ENCODE measurements at places on chromosomes 7 and 10. TPM values are rescaled to one million over a fixed set of nuclear protein-coding genes. Genes with fewer than 3 reads are reported as not detected.

GRCh38 chr7:44636926-44637325 lies 30.5 kb downstream of the OGDH start:
- no peak overlapping the region for H3K27ac ChIP-seq
- no peak overlapping the region for H3K4me3 ChIP-seq
- peaks cover 81% of the 10 kb centered on the region for H3K4me1 ChIP-seq

Gene DLX6
- total RNA-seq, result 1.8 TPM

Gene VWC2
- not detected for total RNA-seq

GRCh38 chr10:11831520-11831951 lies 8.4 kb downstream of the PROSER2 start:
- no peaks in the 10 kb centered on the region for H3K36me3 ChIP-seq
- H3K4me1 ChIP-seq, result no peaks in the 10 kb centered on the region
- H3K27me3 ChIP-seq, result no peaks in the 10 kb centered on the region
- DNase-seq, result no peak
- H3K27ac ChIP-seq, result no peak overlapping the region
- H3K4me3 ChIP-seq, result no peak overlapping the region

DNA sequence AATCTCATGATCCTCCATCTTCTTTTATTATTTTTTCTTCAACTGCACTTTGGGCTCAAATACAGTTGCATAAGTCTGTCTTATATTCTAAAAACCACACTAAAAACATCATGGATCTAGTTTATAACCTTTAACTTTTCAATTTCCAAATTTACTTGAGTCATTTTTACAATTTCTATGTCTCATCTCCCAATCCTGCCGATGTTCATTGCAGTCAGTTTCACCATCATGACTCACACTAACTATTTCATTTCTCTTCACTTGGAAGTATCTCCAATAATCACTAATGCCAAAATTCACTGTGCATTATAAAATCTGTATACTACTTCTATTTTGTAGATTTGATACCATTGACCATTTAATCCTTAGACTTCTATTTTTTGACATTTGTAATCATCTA lies 806.9 kb upstream of the SORCS1 start:
- no peaks in the 10 kb centered on the region for H3K27me3 ChIP-seq
- no peak for DNase-seq
- H3K4me3 ChIP-seq, result no peak overlapping the region
- H3K4me1 ChIP-seq, result no peaks in the 10 kb centered on the region
- no peaks in the 10 kb centered on the region for H3K36me3 ChIP-seq

- no peak overlapping the region for H3K27ac ChIP-seq
- H3K36me3 ChIP-seq, result no peaks in the 10 kb centered on the region
- H3K4me3 ChIP-seq, result no peak overlapping the region
- no peak for DNase-seq
- H3K27me3 ChIP-seq, result no peaks in the 10 kb centered on the region
Measured at GRCh38 chr10:129909531-129910256, 54.4 kb downstream of the EBF3 start.

Gene PNLIPRP2
- total RNA-seq, result not detected

- peaks cover 65% of the 10 kb centered on the region for H3K36me3 ChIP-seq
- H3K4me3 ChIP-seq, result no peak overlapping the region
- no peaks in the 10 kb centered on the region for H3K27me3 ChIP-seq
- no peak overlapping the region for H3K27ac ChIP-seq
Measured at GRCh38 chr7:5758286-5758685, 23.2 kb downstream of the RNF216 start.

GRCh38 chr10:79137826-79138225 lies 69.1 kb downstream of the ZMIZ1 start:
- H3K4me3 ChIP-seq, result no peak overlapping the region
- no peak for DNase-seq
- H3K27ac ChIP-seq, result peak overlapping the region; percentile 19
- no peaks in the 10 kb centered on the region for H3K27me3 ChIP-seq
- peaks cover 89% of the 10 kb centered on the region for H3K36me3 ChIP-seq

GRCh38 chr10:126392469-126392868 lies 4.2 kb upstream of the ADAM12 start:
- no peaks in the 10 kb centered on the region for H3K36me3 ChIP-seq
- peaks cover 19% of the 10 kb centered on the region for H3K4me1 ChIP-seq
- H3K27me3 ChIP-seq, result no peaks in the 10 kb centered on the region
- no peak for DNase-seq
- H3K27ac ChIP-seq, result no peak overlapping the region

GRCh38 chr10:78356291-78356900 lies 322.7 kb downstream of the RPS24 start:
- H3K27me3 ChIP-seq, result no peaks in the 10 kb centered on the region
- H3K27ac ChIP-seq, result no peak overlapping the region
- no peak for DNase-seq
- H3K4me3 ChIP-seq, result no peak overlapping the region
- no peaks in the 10 kb centered on the region for H3K4me1 ChIP-seq
- H3K36me3 ChIP-seq, result no peaks in the 10 kb centered on the region

DNA sequence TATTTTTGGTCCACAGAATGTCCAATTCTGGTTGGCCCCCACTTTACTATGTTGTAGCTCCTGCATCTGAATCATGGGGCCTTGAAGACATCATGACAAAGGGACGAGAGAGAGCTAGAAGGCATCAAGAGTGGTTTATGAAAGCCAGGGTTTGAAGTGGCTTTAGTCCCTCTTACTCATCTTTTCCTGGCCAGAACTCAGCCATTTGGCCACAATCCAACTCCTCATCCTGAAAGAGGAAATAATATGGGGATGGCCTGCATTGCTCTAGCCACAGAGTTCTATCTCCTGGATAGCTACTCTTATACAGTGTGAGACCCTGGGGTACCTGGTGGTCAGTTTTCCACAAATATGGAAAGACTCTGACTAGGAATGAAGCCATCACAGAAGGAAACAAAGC lies 418.9 kb downstream of the XPNPEP1 start:
- H3K36me3 ChIP-seq, result no peaks in the 10 kb centered on the region
- no peak for DNase-seq
- no peak overlapping the region for H3K27ac ChIP-seq
- no peaks in the 10 kb centered on the region for H3K4me1 ChIP-seq

DNA sequence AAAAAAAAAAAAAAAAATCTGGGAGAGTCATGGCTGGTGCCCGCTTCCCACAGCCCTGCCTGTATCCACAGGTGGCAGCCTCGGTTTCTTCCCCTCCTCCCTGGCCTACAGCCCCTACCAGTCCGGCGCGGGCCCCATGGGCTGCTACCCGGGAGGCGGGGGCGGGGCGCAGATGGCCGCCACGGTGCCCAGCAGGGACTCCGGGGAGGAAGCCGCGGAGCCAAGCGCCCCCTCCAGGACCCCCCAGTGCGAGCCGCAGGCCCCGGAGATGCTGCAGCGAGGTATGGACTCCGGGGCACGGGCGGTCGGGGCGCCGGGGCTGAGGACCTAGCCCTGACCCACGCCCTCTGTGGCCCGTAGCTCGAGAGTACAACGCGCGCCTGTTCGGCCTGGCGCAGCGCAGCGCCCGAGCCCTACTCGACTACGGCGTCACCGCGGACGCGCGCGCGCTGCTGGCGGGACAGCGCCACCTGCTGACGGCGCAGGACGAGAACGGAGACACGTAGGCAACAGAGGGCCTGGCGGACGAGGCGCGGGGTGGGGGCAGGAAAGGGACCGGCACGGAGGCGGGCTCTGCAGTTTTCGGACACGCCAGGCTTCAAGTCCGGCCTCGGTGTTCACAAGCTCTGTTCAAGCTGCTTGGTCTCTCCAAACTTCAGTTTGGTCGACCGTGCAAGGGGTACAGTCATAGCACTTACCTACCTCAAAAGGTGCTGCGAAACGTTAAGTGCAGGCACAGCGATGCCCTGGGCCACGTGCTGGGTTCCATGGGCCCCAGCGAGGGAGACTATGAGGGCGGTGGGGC lies 3.9 kb downstream of the NFKB2 start:
- peaks cover 39% of the 10 kb centered on the region for H3K4me1 ChIP-seq
- H3K36me3 ChIP-seq, result peaks cover 63% of the 10 kb centered on the region
- H3K4me3 ChIP-seq, result peak overlapping the region; percentile 47
